Kasumi-1 (cell line): ENCODE measurements at places on chromosomes 7 and 10.

GRCh38 chr10:1508096-1508495, 229.2 kb downstream of the ADARB2 start:
- DNase-seq, result no peak

DNA sequence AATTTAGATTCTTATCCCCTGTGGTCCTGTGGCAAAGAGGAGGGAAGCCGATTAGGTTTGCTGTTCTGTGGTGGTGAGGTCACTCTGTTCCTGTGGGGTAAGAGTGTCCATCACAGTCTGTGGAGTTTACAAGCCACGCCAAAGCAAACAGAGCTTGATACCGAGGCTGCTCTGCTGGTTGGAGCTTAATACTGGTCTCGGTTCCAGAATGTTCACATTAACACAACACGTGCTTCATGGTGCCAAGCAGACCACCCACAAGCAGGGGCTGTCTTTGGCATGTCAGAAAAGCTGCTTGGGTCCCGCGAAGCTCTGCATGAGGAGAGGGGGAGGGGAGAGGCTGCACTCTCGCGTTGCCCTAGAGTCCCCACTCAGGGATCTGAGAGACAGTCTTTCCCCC, 47.5 kb downstream of the DNAJB6 start:
- no peak for DNase-seq

- peak; percentile 76 for DNase-seq
Measured at GRCh38 chr10:120423431-120424197, 33.4 kb upstream of the PLPP4 start.

- DNase-seq, result no peak
Measured at GRCh38 chr7:36515847-36516246, 126.2 kb downstream of the ANLN start.

DNA sequence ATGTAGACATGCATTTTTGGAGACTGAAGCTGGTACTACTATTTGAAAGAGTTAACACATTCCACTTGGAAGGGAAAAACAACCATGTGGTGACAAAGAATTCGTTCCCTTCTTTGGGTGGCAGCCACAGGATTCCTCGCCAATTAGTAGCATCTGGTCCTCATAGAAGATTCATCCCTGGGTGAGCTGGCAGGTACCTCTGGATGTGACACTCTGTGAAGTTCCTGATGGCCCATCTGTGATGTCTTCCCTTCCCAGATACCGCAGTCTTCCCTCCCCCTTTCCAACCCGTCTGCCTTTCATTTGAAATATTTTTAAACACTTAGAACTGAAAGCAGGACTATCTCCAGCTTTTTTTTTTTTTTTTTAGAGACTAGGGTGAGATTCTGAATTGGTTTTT, 569.5 kb downstream of the TYW1 start:
- no peak for DNase-seq

- DNase-seq, result no peak
Measured at GRCh38 chr10:121245754-121246153, 352.5 kb downstream of the FGFR2 start.

DNA sequence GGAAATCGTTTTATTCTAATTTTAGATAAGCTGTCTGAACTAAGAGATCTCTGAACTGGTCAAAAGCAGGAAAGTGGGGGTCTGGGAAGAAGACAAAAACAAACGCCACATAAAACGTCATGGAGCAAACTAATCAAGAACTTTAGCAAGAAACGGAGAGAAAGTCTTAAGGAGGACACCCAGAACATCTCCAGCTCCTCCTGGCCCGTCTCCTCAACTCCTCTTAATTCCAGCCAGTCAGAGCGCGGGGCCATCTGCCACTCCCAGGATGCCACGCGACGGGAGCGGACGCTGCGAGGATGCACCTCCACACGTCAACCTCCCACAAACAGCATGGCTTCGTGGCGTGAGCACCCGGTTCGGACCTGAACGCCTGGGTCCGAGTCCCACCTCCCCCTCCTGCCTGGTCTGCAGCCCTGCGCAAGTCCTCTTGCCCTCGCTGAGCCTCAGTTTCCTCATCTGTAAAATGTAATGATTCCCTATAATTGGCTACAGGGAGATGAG, 598 bp downstream of the MMS19 start:
- DNase-seq, result peak; percentile 96

DNA sequence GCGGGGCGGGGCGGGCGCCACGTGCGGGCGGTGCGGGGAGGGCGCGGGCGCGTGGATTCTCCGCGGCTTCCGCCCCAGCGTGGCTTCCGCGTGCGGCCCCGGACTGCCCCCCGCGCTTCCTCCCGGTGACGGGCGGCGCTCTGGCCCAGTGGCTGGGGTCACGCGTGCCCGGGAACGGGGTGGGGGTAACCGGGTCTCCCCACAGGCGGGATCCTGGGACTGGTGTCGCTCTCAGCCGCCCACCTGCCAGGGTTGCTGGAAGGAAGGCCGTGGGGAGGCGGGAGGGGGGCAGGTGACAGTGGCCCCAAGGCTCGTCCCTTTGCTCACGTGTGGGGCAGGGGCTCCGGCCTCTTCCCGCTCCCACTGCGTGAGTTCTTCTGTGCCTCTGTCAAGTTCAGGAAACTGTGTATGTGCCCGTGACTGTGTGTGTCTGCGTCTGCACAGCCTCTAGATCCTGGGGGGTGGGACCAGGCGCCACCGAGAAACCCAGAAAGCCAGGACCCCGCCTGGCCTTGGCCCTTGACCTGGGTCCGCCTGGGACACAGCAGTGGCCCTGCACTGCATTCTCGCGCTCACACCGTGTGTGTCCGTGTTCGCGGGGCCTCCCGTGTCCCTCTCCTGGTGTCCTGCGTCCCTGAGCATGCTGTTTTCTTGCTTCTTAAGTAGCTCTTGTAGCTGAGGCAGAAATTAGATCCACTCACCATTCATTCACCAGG, 919 bp downstream of the MAFK start:
- DNase-seq, result no peak

- no peak for DNase-seq
Measured at GRCh38 chr10:637771-638195, 51.7 kb downstream of the DIP2C start.

DNA sequence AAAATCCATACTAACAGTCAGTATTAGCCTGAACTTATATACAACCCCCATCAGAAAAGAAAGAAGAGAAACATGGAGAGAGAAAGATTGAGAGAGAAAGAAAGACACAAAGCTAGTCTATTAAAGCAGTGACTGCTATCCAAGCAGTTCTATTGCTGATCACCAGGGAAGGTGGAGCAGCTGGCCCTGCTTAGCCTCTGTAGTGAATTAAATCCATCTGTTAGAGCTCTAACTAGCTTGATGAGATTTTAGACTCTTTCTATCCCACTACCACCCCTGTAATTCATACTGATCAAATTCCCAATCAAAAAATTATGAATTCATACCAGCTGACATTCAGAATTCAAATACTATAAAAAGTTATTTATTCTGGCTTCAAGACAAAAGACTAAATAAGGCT, 486.0 kb upstream of the LRRN3 start:
- no peak for DNase-seq

- DNase-seq, result no peak
Measured at GRCh38 chr10:104277785-104278184, 8.8 kb downstream of the GSTO2 start.

GRCh38 chr10:2676455-2676854, 390.9 kb upstream of the PFKP start:
- no peak for DNase-seq

- no peak for DNase-seq
Measured at GRCh38 chr7:377080-378040, 87.4 kb downstream of the FOXL3 start.

GRCh38 chr7:64793106-64793755, 997 bp upstream of the ZNF138 start:
- no peak for DNase-seq

- DNase-seq, result no peak
Measured at GRCh38 chr10:89269433-89270152, 18.0 kb upstream of the LIPA start.

DNA sequence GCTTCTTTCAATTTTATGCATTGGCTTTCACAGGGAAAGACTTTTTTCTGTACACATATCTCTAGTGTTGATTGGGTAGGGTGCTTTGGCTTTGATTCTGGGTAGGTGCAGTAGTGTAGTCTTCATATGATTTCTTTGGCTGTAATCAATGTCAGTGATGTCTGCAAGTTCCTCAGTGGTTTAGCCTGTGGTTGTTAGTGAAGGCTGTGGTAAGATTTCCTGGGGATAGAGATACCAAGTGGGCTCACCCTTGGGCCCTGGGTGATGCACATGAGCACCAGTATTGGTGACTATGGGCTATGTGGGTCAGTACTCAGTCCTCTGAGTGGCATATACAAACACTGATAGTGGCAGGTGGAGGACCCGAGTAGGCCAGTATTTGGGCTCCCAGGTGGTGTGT, 13.0 kb downstream of the GIMAP8 start:
- no peak for DNase-seq

DNA sequence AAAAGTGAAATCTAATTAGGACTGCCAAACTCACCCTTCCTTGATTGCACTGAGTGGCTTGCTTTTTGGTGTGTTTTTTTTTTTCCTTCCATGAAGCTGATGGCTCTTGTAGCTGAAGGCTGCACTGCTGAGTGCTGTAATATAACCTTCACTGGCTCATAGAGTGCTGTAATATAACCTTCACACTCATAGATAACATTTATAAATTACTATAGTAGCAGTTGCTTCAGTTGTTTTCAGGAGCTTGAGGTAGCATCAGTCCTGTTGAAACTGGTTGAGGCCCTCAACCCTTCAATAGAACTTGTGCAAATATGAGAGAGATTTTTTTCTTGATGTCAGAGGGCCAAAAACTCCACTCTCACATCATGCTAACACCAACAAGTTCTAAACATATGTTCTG, 404.9 kb upstream of the MBL2 start:
- no peak for DNase-seq

GRCh38 chr10:73762915-73763314, 18.7 kb downstream of the SEC24C start:
- DNase-seq, result no peak

- DNase-seq, result no peak
Measured at GRCh38 chr7:38855867-38856266, 53.1 kb downstream of the VPS41 start.

GRCh38 chr7:1936531-1937251, 266.6 kb downstream of the ELFN1 start:
- DNase-seq, result no peak
